ENCODE measurements at places on chromosomes 13 and 19.

- DNase-seq, result no peak
These were observed 1249.9 kb downstream of the EFNB2 start for GRCh38 chr13:105285526-105285925.

DNA sequence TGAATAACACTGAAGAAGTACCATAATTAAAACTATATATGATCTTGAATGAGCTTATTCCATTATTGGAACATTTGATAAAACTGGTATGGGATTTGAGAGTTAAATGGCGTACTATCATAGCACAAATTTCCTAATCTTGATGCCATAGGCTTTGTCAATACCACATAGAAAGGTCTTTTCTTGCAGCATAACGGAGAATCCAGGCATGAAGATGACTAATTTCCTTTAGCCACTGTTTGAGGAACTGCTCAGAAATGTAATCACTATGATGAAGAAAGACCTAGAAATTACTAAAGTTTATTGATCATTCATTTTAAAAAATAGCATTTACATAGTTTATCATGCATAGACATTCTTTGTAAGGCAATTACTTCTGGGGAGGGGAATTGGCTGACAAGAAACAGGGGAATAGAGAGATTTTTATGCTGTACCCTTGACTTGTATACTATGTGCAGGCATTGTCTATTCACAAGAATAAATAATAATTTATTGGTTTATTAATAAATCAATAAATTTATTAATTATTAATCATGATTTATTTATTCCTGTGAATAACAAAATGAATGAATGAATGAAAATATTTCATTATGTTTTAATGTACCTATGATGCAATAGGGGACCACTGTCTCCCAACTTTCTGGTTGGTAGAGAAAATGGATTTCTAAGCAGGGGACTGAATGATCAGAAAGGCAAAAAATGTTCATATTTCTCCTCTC lies 2676.6 kb downstream of the PCDH9 start:
- no peak for DNase-seq

GRCh38 chr13:101835920-101836319 lies 383.4 kb downstream of the ITGBL1 start:
- DNase-seq, result no peak

- DNase-seq, result no peak
These were observed 178.0 kb upstream of the KL start for GRCh38 chr13:32837973-32838927.

DNA sequence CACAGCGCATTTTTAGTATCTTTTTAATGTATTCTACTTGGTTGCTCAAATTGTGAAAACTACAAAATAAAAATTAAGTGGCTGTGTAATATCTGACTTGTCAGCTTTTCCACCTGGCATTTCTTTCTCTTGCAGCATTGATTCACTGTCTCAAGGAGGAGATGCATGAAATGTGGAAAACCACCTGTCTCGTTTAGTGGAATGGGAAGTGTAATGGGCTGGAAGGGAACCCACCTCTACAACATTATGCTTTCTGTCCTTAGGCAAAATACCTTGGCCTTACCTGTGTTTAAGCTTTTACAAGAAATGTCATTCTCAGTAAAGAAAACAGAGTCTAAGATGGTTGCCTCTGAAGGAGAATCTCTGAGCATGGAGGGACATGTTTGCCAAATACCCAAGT lies 67.8 kb downstream of the FAM216B start:
- DNase-seq, result no peak
